Karpas-422 (cell line): ENCODE measurements at places on chromosomes 2 and 18. TPM values are rescaled to one million over a fixed set of nuclear protein-coding genes. Genes with fewer than 3 reads are reported as not detected.

The UGT1A5 gene
- not detected in 2 replicates for total RNA-seq

The PTPRN gene
- total RNA-seq, result not detected in 2 replicates

The TEX51 gene
- total RNA-seq, result not detected in 2 replicates

The CLHC1 gene
- 12.1 and 17.9 TPM in 2 replicates for total RNA-seq

The MYCN gene
- not detected in 2 replicates for total RNA-seq

The GAL3ST2 gene
- not detected in 2 replicates for total RNA-seq

The DCDC2C gene
- not detected in 2 replicates for total RNA-seq

The GBX2 gene
- total RNA-seq, result not detected in 2 replicates

The CD8A gene
- not detected in 2 replicates for total RNA-seq

The DLGAP1 gene
- total RNA-seq, result 4.8 and 8.8 TPM in 2 replicates

GRCh38 chr2:236535024-236535423 is 34.6 kb upstream of the ACKR3 start:
- H3K27me3 ChIP-seq, result no peaks in the 10 kb centered on the region
- no peaks in the 10 kb centered on the region for H3K4me1 ChIP-seq
- H3K27ac ChIP-seq, result no peak overlapping the region

- DNase-seq, result no peak
- peaks cover 13% of the 10 kb centered on the region for H3K4me1 ChIP-seq
- no peaks in the 10 kb centered on the region for H3K36me3 ChIP-seq
- no peak overlapping the region for H3K4me3 ChIP-seq
- H3K27ac ChIP-seq, result no peak overlapping the region
- no peaks in the 10 kb centered on the region for H3K27me3 ChIP-seq
Measured at GRCh38 chr2:29951576-29951975, 30.2 kb upstream of the ALK start.

GRCh38 chr2:143225931-143226330 is 96.7 kb downstream of the ARHGAP15 start:
- H3K4me3 ChIP-seq, result no peak overlapping the region
- H3K27me3 ChIP-seq, result no peaks in the 10 kb centered on the region
- H3K4me1 ChIP-seq, result peaks cover 3% of the 10 kb centered on the region; the same call in 1 of the 2 replicates
- no peak for DNase-seq
- no peak overlapping the region for H3K27ac ChIP-seq
- peaks cover 13% of the 10 kb centered on the region; the same call in 1 of the 2 replicates for H3K36me3 ChIP-seq

GRCh38 chr18:80231616-80232015 is 15.7 kb downstream of the PARD6G start:
- DNase-seq, result no peak
- H3K27ac ChIP-seq, result no peak overlapping the region
- no peak overlapping the region for H3K4me3 ChIP-seq
- peaks cover 21% of the 10 kb centered on the region for H3K4me1 ChIP-seq
- H3K36me3 ChIP-seq, result no peaks in the 10 kb centered on the region

DNA sequence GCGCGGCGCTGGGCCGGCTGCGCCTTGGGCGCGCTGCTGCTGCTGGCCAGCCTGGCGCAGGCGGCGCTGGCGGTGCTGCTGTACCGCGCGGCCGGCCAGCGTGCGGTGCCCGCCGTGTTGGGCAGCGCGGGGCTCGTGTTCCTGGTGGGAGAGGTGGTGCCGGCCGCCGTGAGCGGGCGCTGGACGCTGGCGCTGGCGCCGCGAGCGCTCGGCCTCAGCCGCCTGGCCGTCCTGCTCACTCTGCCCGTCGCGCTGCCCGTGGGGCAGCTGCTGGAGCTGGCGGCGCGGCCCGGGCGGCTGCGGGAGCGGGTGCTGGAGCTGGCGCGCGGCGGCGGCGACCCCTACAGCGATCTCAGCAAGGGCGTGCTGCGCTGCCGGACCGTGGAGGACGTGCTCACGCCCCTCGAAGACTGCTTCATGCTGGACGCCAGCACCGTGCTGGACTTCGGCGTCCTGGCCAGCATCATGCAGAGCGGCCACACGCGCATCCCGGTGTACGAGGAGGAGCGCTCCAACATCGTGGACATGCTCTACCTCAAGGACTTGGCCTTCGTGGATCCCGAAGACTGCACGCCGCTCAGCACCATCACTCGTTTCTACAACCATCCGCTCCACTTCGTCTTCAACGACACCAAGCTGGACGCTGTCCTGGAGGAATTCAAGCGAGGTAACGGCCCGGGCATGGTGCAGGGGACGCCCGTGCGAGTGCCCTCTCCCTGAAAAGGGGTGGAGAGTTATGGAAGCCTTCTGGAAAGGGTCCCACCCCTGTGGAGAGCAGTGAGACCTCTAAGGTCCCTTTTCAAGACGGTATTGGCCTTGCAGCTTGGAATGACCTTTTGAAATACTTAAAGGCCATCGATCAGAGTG is 1.0 kb downstream of the CNNM3 start:
- no peak overlapping the region for H3K27ac ChIP-seq
- H3K27me3 ChIP-seq, result no peaks in the 10 kb centered on the region
- no peak for DNase-seq

DNA sequence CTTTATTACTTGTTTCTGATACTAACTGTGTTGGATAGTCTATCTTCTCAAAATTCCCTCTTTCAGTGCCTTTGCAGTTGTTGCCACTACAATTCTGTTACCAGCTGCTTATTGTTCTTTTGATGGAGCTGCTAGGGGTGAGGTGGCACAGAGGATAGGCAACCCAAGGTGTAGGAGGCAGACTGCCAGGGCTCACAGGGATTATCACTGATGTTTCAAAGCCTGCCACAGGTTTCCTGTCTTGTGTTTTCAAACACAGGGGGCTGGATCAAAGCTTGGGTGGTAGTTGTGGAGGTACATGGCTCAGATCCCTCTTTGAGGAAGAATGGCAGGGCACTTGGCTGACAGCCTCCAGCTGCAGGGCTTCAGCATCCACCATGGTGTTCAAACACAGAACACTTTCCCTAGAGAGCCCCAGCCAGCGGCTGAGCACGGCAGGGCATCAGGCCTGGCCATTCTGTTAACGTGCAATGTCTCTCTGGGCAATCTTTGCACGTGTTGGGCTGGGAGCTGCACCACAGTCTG is 87.1 kb downstream of the POLE4 start:
- no peak for DNase-seq
- H3K4me3 ChIP-seq, result no peak overlapping the region
- H3K27ac ChIP-seq, result no peak overlapping the region
- no peaks in the 10 kb centered on the region for H3K4me1 ChIP-seq
- H3K27me3 ChIP-seq, result no peaks in the 10 kb centered on the region

GRCh38 chr2:179606141-179606540 is 255.3 kb downstream of the ZNF385B start:
- H3K27ac ChIP-seq, result no peak overlapping the region
- no peaks in the 10 kb centered on the region for H3K27me3 ChIP-seq
- no peak overlapping the region for H3K4me3 ChIP-seq
- H3K36me3 ChIP-seq, result no peaks in the 10 kb centered on the region

GRCh38 chr2:20065885-20066602 is 14.6 kb upstream of the LAPTM4A start:
- DNase-seq, result no peak
- no peaks in the 10 kb centered on the region for H3K36me3 ChIP-seq
- no peaks in the 10 kb centered on the region for H3K4me1 ChIP-seq
- no peak overlapping the region for H3K27ac ChIP-seq
- no peak overlapping the region for H3K4me3 ChIP-seq

DNA sequence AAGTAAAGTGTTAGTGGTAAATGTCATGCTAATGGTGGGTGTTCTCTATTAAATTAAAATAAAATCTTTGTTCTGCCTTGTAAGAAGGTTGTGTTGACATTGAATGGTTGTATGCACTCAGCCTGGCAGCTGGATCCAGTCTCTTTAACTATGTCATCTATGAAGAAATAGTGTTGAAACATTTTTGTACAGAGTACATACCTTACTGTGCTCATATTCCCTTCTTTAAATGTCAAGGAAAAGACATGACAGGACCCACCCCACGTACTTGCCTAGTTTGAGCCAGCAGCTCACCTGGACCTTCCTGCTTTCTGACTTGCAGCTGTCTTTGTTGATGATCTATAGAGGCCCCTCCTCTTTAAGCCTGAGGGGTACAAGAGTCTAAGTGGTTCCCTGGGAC is 85.6 kb upstream of the ST3GAL5 start:
- no peak overlapping the region for H3K4me3 ChIP-seq
- 0 out of 2 replicates have a peak, but pooled peaks cover 4% of the 10 kb centered on the region for H3K27me3 ChIP-seq
- peaks cover 8% of the 10 kb centered on the region for H3K4me1 ChIP-seq
- no peak overlapping the region for H3K27ac ChIP-seq
- no peaks in the 10 kb centered on the region for H3K36me3 ChIP-seq

- H3K27me3 ChIP-seq, result no peaks in the 10 kb centered on the region
- H3K27ac ChIP-seq, result no peak overlapping the region
- no peak for DNase-seq
Measured at GRCh38 chr18:36661999-36662398, 166.8 kb downstream of the TPGS2 start.

DNA sequence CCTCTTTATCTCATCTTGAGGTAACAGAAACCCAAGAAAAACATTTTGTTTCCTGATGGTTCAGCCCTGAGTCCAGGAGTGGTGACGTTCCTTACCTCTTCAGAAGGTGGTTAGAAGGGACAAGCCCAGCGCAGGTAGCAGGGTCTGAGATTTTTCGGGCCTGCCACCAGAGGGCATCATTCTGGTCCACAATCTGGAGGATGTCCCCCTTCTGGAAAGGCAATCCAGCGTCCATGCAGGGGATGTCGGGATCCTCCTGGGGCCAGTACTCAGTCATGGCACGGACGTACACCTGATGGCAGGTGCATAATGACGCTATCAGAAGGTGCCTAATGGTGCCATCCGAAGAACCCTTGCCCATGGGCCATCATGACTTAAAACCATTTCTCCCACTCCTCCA is 17.7 kb downstream of the MPP4 start:
- no peak overlapping the region for H3K27ac ChIP-seq
- DNase-seq, result peak; percentile 66
- no peak overlapping the region for H3K4me3 ChIP-seq

DNA sequence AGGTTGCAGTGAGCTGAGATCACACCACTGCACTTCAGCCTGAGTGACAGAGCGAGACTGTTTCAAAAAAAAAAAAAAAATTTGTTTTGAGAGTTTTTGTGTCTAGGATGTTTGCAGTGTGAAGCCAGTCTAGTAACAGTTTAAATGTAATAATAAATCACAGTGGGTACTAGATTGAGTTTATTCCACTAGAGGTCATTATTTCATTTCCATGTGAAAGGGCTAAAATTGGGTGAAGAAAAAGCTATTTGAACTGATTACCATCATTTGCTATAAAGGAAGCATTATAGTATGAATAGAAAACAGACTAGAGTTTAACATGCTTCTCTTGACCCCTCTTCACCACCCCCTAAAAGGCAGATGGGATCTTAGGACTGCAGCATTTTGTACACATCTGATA is 20.3 kb downstream of the SNRPD1 start:
- no peak overlapping the region for H3K4me3 ChIP-seq
- no peak overlapping the region for H3K27ac ChIP-seq
- peaks cover 35% of the 10 kb centered on the region; the same call in 1 of the 2 replicates for H3K36me3 ChIP-seq
- H3K27me3 ChIP-seq, result no peaks in the 10 kb centered on the region

DNA sequence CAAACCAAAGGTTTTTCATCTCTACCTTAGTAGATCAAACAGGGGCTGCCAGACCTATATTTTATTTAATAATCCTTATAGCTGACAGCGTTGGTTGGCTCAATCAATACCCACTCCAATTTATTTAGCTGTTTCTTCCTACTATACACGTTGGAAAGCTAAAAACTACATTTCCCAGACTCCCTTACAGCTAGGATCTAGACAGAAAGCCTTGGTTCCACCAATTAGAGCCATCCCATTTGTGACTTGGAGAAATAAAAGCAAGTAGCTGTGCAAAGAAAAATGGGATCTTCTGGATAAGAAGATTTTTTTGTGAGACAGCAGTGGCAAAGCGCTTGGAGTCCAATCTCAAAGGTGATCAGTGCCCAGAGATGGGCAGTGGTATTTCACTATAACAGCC is 331.3 kb upstream of the MEIS1 start:
- H3K27me3 ChIP-seq, result no peaks in the 10 kb centered on the region
- H3K36me3 ChIP-seq, result no peaks in the 10 kb centered on the region
- DNase-seq, result no peak
- H3K4me3 ChIP-seq, result no peak overlapping the region

- no peaks in the 10 kb centered on the region for H3K36me3 ChIP-seq
- peak; percentile 65 for DNase-seq
- peak overlapping the region; percentile 39 for H3K4me3 ChIP-seq
- H3K27me3 ChIP-seq, result no peaks in the 10 kb centered on the region
- H3K4me1 ChIP-seq, result peaks cover 48% of the 10 kb centered on the region
Measured at GRCh38 chr2:234564699-234565098, 67.8 kb upstream of the ARL4C start.

DNA sequence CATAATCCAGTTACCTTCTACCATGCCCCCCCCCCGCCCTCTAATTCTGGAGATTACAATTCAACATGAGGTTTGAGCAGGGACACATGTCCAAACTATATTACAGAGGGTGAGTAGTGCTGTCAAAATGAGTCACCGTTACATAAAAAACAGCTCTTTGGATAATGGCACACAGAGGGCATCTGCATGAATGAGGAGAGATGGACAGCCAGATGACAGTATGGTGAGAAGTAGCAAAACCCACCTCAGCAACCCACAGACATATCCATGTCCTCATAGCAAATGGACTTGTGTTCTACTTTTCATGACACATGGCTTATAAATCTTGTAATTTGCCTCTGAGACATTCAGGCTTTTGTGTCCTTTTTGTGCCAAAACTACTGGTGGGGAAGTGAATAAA is 132.0 kb downstream of the EML6 start:
- no peaks in the 10 kb centered on the region for H3K4me1 ChIP-seq
- peaks cover 88% of the 10 kb centered on the region for H3K36me3 ChIP-seq
- no peak for DNase-seq
- no peak overlapping the region for H3K27ac ChIP-seq
- H3K4me3 ChIP-seq, result no peak overlapping the region
- no peaks in the 10 kb centered on the region for H3K27me3 ChIP-seq

- H3K27ac ChIP-seq, result no peak overlapping the region
- no peak for DNase-seq
- no peaks in the 10 kb centered on the region for H3K27me3 ChIP-seq
- H3K4me1 ChIP-seq, result peaks cover 5% of the 10 kb centered on the region
- H3K36me3 ChIP-seq, result no peaks in the 10 kb centered on the region
- H3K4me3 ChIP-seq, result peak overlapping the region; percentile 40; the same call in 1 of the 2 replicates
Measured at GRCh38 chr18:46028536-46028891, 43.5 kb downstream of the PSTPIP2 start.

DNA sequence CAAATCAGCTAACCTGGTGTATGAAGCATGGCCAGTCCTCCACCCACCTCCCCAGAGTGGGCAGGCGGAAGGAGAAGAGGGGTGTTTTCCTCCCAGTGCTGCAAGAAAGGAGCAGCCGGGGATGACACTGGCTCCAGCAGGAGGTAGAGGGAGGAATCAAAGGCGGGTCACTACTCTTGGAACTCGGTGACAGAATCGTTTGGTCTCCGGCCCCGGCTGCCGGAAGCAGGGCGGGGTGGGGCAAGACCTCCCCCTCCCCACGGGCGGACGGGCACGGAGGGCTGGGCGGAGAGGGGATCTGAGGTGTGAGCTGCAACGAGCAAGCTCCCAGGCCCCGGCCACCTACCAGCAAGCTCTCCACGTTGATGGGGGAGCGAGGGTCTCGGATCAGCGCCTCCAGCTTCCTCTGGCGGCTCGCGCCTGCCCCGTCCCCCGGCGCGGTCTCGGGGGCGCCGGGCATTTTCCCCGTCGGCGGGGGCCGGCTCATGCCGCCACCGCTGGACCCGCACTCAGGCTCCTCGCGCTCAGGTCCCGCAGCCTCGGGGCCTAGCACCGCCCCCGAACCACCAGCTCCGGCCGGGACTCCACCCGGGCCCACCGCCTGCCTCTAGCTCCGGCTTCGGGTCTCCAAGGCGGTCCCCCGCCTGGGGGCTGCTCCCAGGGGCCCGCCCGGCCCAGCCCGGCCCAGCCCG is 640 bp downstream of the ROCK2 start:
- peak overlapping the region; percentile 72 for H3K4me3 ChIP-seq
- peaks cover 35% of the 10 kb centered on the region for H3K4me1 ChIP-seq
- no peaks in the 10 kb centered on the region for H3K27me3 ChIP-seq
